ENCODE measurements at places on chromosomes 5 and 9. TPM values are rescaled to one million over a fixed set of nuclear protein-coding genes. Genes with fewer than 3 reads are reported as not detected.

SLC26A2 gene
- total RNA-seq, result 46.0 TPM

PGM5 gene
- not detected for total RNA-seq

PCA3 gene
- total RNA-seq, result not detected

FST gene
- total RNA-seq, result 1.4 TPM

SLC2A6 gene
- total RNA-seq, result 17.1 TPM

BHMT2 gene
- total RNA-seq, result not detected

SEMA6A gene
- total RNA-seq, result 0.15 TPM

MARCOL gene
- total RNA-seq, result not detected

STK32A gene
- total RNA-seq, result 0.13 TPM

All from A549 treated with AZD2906 at 1 μM for 4 hours (cell line).